ENCODE measurements at places on chromosomes 6 and 20. TPM values are rescaled to one million over a fixed set of nuclear protein-coding genes. Genes with fewer than 3 reads are reported as not detected.

The MUC21 gene
- total RNA-seq: not detected

The TOP1 gene
- 92.6 TPM for total RNA-seq

The PPP1R14C gene
- not detected for total RNA-seq

- peak; percentile 89 for DNase-seq
These were observed at the start of gene CD109 for GRCh38 chr6:73695619-73696421. CD109 (plus strand) TSS chr6:73696203; CDS start chr6:73696216, 13 bp downstream.

GRCh38 chr6:73236144-73236750 lies 11.0 kb upstream of the KHDC1L start:
- DNase-seq: no peak

GRCh38 chr6:26258212-26258977 lies 106.6 kb upstream of the BTN3A2 start:
- no peak for DNase-seq

- no peak for DNase-seq
These were observed 583.4 kb downstream of the BCKDHB start for GRCh38 chr6:80689716-80690395.

- no peak for DNase-seq
These were observed 58.5 kb upstream of the EZR start for GRCh38 chr6:158877716-158878115.
